Glutamatergic neuron (in vitro differentiated cells): ENCODE measurements at places on chromosomes 4 and X. TPM values are rescaled to one million over a fixed set of nuclear protein-coding genes. Genes with fewer than 3 reads are reported as not detected.
A peak's percentile ranks its signal among the peaks of the same experiment; 100 is the strongest.

- DNase-seq, result peak; percentile 82
Observed at GRCh38 chr4:118034053-118034785, at the start of gene NDST3. Gene NDST3, plus strand, starts transcription at chr4:118034486. Its CDS starts 19,425 bp downstream, at chr4:118053911.

DNA sequence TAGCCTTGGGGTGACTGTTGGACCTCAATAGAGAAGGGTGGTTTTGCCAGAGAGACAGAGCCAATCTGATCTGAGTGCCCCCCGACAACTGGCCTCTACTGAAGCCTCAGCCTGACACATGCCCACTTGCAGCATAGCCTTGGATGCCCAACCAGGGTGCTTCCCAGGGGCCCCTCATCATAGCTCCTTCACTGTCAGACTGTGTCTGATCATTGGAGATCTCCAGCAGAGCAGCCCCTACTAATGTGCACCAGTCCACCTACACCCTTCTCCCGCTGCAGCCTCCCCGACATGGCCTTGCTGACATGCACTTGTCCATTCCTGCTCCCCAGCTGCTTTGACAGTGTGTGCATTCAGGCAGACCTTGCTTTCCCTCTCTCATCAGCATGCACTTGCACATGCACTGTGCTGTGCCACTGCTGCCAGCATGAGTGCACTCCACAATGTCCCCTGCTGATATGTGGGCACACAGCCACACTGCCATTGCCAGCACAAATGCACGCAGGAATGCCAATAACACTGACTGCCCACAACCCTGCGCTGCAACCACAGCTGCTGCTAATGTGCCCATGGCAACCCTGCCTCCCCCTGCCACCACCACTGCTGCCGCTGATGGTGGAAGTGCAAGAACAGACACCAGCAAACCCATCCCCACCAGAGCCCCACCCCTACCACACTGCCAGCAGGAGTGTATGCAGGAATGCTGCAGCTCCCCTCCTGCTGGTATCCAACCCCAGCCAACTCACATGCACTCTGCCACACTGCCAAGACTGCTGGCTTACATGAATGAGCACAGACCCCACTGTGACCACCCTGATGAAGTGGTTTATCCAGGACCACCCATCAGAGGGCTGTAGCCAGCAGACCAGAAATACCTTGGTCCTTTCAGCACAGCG, 68.1 kb upstream of the ZMAT1 start:
- DNase-seq, result no peak

DNA sequence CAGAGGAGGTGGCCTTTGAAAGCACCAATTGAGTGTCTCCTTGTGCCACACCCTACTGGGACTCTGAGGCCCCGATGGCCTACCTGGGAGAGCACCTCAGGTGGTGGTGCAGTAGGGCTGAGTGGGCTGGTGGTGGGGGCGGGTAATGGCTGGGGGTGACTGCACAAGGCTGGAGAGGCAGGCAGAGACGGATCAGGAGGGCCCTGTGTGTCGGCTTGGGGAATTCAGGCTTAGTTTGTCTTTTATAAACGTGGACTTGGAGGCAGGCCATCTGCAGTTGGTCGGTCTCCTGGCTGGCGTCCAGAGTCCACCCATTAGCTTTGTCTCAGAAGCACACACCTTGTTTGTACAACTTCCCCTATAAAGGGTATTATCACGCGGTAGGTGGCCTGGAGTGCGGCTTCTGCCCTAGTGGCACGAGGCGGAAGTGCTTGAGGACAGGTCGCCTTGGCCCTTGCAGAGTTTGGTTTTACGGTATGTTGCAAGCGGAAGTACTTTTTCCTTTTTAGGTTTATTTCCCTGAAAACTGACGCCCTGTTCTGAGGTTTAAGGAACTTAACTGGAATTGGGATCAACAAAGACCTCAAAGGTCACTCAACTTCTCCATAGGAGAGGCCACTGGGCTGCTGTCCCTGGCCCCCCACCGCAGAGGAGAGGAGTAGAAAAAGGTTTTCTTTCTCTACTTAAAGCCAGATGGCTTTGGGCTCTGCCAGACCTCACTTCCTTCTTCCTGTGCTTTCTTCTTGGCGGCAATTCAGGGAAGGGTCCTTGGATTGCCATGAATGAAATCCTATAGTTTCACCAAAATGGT, 8.0 kb downstream of the TBC1D14 start:
- DNase-seq, result peak; percentile 59

GRCh38 chr4:57074744-57075143, 35.4 kb downstream of the IGFBP7 start:
- no peak for DNase-seq

GRCh38 chr4:36549252-36549651, 267.8 kb downstream of the DTHD1 start:
- no peak for DNase-seq

DNA sequence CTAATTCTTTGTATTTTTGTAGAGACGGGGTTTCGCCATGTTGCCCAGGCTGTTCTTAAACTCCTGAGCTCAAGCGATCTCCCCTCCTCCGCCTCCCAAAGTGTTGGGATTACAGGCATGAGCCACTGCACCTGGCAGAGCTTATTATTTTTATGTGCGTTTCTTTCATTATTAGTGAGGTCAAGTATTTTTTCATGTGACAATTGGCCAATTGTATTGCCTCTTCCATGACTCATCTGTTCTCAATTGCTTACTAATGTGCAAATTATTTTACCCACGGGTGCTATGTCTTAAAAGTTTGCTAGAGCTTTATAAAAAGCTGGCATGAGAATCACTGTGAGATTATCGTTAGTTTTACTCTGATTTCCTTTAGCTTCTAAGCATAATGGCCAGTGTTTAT, 13.0 kb upstream of the ARX start:
- DNase-seq, result no peak

DNA sequence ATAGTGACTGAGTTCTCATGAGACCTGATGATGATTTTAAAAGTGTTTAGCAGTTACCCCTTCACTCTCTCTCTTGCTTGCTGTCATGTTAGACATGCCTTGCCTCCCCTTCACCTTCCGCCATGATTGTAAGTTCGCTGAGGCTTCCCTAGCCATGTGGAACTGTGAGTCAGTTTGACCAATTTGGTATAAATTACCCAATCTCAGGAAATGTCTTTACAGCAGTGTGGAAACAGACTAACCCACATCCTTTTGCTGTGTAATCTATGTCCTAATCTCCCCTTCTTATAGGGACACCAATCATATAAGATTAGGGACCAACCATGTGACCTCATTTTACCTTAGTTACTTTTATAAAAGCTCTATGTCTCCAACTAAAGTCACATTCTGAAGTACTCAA, 677.8 kb downstream of the ADGRL3 start:
- no peak for DNase-seq

GRCh38 chrX:130120746-130121504, 10.6 kb upstream of the ELF4 start:
- peak; percentile 75 for DNase-seq

DNA sequence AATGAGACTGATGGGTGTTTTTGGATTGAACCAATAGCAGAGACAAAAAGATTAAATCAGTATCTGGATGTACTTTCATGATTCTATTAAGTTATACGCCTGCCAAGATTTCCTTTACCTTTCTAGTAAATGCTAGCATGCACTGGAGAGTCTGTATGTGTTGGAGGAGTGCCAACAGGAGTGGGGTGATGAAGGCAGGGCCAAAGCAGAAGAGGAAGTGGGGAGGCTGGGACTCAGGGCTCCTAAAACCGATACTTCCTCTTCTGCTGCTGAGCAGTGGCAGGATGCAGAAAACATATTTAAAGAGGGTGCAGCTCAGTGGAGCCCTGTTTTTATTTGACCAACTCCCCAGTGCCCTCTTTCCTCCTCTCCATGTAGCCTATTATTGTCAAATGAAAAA, 5.6 kb downstream of the CYSLTR1 start:
- no peak for DNase-seq

GRCh38 chr4:140003876-140004548, 150.0 kb downstream of the MAML3 start:
- no peak for DNase-seq

DNA sequence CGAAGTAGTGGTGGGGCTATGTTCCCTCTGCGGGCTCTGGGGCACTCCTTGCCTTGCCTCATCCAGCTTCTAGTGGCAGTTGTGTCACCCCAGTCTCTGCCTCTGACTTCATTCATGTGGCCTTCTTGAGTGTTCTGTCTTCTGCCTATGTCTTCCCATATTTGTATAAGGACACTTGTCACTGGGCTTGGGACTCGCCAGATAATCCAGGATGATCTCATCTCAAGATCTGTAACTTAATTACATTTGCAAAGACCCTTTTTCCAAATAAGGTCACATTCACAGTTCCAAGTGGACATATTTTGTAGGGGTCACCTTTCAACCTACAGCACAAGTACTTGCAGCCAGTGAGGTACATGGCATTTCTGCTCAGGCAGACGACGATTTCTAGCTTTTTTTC, 30.3 kb upstream of the CLDN24 start:
- no peak for DNase-seq

DNA sequence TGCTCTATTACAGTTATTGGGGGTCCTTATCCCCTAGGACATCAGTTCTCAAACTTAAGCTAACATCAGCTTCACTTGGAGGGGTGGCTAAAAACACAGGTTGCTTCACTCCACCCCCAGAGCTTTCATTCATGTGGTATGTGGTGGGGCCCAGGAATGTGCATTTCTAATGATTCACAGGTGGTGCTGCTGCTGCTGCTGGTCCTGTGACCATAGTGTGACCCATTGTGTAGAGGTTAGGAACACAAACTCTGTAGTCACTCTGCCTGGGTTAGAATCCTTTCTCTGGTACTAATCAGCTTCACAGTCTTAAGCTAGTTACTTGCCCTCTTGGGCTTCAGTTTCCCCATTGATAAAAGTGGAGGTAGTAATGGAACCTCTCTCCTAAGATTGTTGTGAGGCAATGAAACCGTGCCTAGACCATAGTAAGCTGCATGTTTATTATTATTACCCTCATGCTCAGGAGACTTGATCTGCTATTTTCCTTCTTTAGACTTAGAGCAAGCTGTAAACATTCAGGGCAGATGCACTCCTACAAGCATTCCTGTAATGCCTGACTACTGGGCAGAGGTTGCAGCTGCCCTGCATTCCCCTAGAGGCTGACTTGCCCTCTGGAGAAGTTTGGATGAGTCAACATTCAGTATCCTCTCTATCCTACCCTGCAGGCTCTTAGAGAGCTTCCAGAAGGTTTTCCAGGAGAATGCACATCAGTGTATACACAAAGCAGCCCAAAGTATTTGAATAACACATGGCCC, 94.1 kb upstream of the ACSL4 start:
- DNase-seq, result no peak

DNA sequence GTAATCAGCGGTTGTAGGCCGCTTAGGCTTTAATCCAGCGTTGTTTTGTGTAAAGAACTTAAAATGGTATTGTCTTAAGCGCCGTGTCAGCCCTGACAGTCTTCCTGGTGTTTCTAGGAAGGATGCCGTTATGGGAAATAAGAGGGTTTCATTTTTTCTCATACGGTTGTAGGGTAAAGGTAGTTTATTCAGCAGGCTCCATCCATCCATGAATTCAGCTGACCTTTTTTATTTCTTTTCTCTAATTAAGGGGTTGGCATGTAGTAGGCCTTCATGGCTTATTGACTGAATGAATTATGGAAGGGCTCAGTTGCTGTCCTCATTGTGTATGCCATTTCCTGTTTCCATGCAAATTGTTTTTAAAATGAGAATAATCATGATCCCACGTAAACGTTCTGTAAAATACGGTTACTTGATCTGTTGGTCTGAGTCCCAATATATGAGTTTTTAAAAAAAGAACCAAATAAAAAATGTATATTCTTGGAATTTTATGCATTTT, 693 bp downstream of the OCIAD1 start:
- DNase-seq, result no peak

DNA sequence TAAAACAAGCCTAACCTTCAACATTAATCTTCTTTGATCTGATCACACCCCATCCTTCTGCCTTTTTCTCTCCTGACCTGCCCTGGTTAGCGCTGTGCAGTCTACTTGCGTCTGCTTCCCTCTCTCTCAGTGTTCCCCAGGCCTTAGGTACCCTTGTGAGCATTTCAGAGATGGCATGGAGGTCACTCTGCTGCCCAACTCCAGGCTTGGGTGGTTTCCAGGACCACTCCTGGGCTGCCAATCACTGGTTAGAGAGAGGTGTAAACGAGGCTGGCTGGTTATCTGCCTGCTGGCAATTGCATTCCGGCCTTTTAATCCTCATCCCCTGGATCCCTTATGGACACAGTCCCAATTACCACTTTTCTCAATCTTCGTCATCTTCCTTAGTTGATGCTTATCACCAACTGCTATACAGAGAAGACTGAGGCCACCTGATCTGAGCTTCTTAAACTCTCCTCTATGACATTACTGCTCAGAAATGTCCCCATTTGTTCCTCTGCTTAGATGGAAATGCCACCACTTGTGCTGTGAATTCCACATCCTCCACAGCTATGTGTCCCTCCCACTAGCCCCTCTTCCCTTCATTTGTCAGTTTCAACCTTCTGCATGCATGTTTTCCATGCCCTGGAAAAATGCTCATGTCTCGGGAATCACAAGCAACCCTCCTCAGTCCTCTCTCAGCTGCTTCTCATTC, 29.0 kb upstream of the BCLAF3 start:
- no peak for DNase-seq

DNA sequence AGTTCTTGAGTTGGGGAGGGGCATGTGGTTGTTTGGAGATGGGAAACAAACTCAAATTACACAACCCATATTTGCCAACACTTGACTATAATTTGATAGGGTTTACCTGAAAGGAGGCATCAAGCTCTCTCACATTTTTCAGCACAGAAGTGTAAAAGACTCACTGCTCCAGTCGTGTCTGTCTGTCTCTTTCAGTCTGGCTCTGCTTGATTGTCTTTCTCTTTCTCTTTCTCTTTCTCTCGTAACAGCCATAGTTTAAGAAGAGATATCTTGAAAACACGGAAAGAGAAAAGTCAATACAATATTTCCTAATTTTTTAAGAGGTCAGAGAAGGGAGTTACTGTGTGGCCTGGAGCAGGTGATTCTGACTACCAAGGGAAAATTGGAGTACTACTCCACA, 413.6 kb upstream of the CXorf51A start:
- DNase-seq, result no peak

GRCh38 chrX:104564921-104565703, 887 bp upstream of the IL1RAPL2 start:
- no peak for DNase-seq

DNA sequence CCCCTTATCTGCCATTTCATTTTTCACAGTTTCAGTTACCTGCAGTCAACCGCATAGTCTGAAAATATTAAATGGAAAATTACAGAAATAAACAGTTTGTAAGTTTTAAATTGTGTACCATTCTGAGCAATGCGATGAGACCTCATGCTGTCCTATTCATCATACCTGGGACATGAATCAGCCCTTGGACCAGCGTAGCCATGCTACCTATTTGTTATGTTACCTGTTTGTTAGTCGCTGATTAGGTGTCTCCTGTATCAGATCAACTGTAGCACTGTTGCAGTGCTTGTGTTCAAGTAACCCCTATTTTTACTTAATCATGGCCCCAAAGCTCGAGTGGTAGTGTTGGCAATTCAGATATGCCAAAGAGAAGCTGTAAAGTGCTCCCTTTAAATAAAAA, 492.2 kb upstream of the AADAT start:
- no peak for DNase-seq

- DNase-seq, result peak; percentile 19
Observed at GRCh38 chrX:114581528-114582263, 2.2 kb upstream of the HTR2C start.

ADGRG2 gene
- total RNA-seq, result 0.39 TPM

GEMIN8 gene
- 8.2 TPM for total RNA-seq

ENPEP gene
- 2.4 TPM for total RNA-seq
